ENCODE measurements at places on chromosomes 6 and 20.
A peak's percentile ranks its signal among the peaks of the same experiment; 100 is the strongest.

DNA sequence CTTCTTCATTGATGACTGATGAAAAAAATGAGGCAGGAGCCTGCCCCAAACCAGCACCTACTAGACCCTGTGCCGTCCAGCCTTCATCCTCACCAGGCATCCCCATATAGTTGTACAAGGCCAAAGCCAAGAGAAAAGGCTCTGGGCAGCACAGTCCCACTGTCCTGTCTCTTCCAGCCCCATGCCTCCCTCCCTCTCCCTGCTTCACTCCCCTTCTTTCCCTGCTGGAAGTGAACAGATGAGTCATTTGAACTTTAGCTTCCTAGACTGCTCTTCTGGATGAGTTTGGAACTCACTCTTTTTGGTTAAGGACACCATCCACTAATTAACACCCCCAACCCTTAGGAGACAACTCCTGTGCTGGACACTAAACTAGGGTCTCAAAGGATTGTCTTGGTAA lies 235.2 kb downstream of the LRFN2 start:
- DNase-seq, result no peak

- no peak for DNase-seq
These were observed 9.4 kb downstream of the SERPINB6 start for GRCh38 chr6:2962004-2962403.

- no peak for DNase-seq
These were observed 33.9 kb downstream of the ITPR3 start for GRCh38 chr6:33654831-33655554.

- no peak for DNase-seq
These were observed 39.2 kb upstream of the ZNF831 start for GRCh38 chr20:59124296-59125029.

DNA sequence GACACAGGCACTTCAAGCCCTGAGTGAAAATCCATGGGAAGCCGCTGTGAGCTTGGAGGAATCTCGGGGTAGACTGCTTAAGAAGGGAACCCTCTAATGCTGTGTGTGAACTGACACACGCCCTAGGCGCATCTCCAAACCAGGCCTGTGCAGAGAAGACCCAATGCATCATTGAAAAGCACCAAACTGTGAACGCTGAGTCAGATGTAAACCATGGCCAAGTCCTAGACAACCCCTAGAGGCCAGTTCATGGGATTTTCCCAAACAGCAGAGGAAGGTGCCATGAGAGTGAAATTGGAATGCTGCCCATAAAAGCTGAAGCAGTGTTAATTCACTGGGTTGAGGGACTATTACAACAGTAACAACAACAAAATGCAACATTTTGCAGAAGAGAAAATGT lies 296.5 kb downstream of the SMOC2 start:
- peak; percentile 27 for DNase-seq

GRCh38 chr6:104955491-104955890 lies 1.4 kb upstream of the LIN28B start:
- DNase-seq, result no peak

GRCh38 chr6:135141728-135142127 lies 39.4 kb upstream of the MYB start:
- DNase-seq, result no peak

- DNase-seq, result no peak
These were observed 21.0 kb upstream of the NKX2-2 start for GRCh38 chr20:21534886-21535285.

- no peak for DNase-seq
These were observed 55.3 kb upstream of the DDR1 start for GRCh38 chr6:30829033-30829432.

GRCh38 chr6:46138281-46138680 lies 8.5 kb downstream of the ENPP4 start:
- DNase-seq, result no peak

- peak; percentile 27 for DNase-seq
These were observed 1.1 kb upstream of the LSM14B start for GRCh38 chr20:62120990-62121775.

DNA sequence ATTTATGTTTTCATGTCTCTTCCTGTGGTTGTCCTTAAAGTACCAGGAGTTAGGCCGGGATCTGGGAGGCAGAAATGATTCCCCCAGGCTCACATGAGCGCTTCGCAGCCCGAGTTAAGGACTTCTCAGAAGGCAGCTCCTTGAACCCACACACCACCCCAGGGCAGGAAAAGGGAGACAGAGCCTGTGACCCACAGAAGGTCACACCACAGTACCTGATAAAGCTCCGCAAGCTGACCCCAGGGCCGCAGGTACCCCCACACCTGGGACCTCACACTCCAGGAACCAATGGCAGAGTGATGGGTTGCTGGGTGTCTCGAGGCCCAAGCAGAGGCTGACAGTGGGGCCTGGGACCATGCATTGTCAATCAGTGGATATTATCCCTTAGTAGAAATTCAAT lies 207.6 kb downstream of the CDH4 start:
- no peak for DNase-seq

GRCh38 chr20:61189534-61189933 lies 62.5 kb upstream of the CDH4 start:
- no peak for DNase-seq

GRCh38 chr6:157381631-157382621 lies 936 bp downstream of the ZDHHC14 start:
- no peak for DNase-seq

DNA sequence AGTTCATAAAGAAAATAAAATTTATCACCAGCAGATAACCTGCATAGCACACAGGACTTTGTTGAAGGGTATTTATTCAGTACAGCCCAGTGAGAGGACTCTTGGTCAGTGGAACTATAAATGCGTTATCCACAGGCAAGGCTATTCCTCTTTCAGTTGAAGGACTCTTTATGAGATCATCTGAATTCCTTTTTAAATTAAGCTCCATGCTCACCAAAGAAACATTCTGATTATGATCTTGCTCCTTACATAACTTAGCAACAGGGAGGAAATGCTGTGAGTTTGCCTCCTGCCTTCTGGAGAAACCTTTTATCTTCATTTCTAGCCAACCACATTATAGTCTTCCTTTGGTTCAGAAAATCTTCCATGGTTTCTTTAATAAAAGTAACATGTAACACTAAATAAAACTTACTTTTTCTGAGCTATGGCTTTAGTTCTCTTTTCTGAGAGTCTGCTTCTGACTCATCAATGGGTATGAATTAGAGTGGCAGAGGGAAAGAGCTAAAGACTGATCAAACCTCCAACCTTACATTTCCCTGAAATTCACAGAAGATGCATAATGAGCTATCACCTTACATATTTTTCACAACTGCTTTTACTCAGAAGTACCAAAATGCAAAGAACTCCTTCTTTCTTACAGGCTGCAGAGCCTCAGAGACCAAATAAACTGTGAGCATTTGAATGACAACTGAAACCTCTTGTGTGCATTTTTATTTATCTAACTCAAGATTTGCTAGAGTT lies 267.2 kb downstream of the ADGRG6 start:
- DNase-seq, result no peak

DNA sequence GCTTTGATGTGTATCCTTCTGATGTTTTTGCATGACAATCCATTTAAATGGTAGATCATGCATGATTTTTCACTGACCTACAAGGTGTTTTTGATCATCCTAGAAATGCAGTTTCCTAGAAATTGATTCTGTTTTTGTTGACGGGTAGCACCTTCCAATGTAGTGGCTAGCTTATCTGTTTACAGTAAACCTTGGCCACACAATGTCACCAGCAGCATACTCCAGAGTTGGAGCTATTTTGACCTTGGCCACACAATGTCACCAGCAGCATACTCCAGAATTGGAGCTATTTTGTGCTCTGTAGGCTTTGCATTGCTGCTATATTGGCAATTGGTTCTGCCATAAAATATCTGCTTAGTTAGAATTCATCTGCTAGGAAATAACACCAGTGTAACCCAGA lies 74.6 kb upstream of the NAA20 start:
- DNase-seq, result no peak

DNA sequence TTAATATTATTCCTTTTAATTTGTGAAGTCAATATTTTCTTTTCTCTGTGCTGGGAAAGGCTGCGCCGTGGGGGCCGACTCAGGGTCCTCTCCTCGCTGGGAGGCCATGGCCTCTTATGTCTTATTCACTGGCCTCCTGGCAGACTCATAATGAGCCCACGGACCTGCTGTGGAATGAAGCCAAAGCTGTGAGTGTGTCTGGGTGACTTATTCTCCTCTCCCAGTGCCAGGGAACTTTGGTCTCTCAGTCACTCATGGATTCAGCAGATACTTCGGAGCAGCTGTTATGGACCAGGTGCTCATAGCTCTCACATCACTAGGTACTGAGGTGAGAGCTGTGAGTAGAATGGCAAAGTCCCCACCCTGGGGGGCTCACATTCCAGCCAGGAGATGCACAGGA lies 297.6 kb downstream of the CDH26 start:
- no peak for DNase-seq

DNA sequence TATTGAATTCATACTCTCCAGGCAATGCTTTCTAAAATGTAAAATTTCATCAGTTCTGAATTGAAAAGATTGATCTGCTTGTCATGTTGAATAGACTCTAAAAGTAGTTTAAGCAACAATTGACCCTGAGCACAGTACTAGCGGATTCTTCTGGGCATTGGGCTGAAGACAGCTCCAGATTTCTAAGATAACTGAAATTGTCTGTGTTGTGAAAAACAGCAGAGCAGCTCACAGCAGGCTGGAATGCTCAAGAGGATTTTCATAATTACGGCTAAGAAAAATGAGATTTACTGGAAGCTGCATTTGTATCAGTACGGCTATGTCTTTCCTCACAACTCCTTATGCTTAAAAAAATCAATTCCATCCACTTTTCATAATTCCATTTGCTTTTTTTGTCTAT lies 373.7 kb downstream of the HACE1 start:
- no peak for DNase-seq

DNA sequence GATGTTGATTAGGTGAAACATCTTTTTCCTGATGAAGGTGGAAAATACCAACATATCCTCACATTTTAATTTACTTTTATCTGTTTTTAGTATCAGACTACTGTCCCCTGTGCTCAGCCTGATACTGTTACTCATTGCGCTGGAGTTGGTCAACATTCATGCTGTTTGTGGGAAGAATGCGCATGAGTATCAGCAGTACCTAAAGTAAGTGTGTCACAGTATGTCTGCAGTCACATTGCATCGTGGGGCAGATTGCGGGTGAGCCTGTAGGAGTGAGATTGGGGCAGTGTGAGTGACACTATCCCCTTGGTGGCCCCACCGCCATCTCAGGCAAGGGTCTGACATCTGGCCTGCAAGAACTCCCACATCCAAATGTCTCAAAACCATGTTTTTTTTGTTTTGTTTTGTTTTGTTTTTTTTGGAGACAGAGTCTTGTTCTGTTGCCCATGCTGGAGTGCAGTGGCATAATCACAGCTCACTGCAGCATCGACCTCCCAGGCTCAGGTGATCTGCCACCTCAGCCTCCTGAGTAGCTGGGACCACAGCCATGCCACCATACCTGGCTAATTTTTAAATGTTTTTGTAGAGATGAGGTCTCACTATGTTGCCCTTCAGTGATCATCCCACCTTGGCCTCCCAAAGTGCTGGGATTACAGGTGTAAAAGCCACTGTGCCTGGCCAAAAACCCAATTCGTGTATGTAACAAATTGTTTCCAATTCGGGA lies 27.8 kb downstream of the ERMARD start:
- no peak for DNase-seq

GRCh38 chr20:37430778-37431460 lies 85.0 kb downstream of the SRC start:
- DNase-seq, result no peak

DNA sequence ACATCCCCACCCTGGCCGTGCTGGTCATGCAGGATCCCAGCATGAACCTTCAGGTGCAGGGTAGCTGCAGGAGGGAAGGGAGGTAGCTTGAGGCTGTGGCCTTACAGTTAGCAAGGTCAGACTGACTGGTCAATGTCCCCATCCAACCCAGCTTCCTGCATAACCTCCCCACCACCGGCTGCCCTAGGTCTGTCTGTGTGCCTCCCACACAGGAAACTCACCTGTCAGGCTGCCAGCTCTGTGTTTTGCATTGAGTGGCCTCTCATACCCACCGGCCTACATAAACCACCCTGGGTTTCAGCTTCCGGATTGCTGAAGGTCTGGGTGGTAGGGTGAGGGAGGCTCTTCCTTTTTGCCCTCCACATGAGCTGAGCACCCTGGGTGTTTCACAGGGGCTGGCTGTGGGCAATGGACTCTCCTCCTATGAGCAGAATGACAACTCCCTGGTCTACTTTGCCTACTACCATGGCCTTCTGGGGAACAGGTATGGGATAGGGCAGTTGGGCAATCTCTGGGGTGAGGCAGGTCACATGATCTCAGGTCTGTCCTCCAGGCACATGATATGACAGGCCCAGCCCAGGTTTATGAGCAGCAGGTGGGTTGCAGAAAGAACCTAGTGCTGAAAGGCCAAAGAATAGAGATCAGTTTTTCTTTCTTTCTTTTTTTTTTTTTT lies 1.8 kb downstream of the CTSA start:
- DNase-seq, result no peak

DNA sequence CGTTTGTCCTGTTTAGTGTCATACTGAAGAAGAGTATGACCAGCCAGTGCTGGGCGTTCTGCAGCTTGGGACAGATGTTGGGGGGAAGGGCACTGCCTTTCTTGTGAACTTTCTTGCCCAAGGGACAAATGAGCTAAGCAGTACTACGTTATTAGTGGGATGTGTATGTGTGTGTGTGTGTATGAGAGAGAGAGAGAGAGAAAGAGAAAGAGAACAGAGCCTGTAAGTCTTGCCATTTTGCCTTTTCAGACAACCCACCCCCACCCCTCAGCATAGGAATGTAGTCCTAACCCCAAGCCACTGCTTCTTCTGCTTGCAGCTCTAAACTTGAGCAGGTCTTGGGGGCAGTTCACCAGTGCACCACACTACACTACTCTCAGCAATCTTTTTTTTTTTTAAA lies 45.5 kb downstream of the E2F3 start:
- DNase-seq, result no peak

GRCh38 chr20:53597030-53597482 lies 3.4 kb upstream of the ZNF217 start:
- no peak for DNase-seq

GRCh38 chr6:47168180-47168579 lies 126.0 kb upstream of the ADGRF1 start:
- peak; percentile 84 for DNase-seq

DNA sequence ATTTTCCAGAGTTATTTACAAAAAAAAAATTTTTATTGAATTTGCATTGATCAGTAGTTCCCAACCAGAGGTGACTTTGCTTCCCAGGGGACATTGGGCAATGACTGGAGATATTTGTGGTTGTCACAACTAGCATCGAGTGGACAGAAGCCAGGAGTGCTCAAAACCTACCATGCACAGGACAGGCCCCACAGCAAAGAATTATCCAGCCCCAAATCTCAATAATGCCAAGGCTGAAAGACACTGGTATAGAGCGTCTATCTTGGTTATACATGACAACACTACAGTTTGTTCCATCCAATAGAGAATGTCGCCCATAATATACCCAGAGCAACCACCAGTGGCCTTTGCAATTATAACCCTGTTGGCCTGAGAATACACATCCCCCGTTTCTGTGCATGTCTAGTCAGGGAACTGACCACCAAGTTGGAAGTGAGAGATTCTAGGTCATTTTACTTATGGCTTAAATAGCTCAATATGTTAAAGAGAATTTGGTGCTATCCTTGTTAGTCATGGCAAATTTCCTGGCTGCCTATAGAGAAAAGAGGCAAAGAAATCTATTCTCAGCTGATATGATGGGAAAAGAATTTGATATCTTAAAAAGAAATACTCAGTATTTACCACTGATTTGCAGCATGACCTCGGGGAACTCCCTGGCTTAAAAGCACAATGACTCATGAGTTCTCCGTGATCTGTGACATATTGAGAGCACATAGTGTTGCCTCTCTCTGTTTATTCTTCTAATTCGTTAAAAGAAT lies 76.0 kb upstream of the ADTRP start:
- DNase-seq, result no peak

All from HCT116 (cell line).